Activated CD8-positive, alpha-beta T cell treated with anti-CD3 and anti-CD28 coated beads for 36 hours (primary cell): ENCODE measurements at places on chromosomes 12 and 14. TPM values are rescaled to one million over a fixed set of nuclear protein-coding genes. Genes with fewer than 3 reads are reported as not detected.

- no peak for DNase-seq
These were observed 345.0 kb downstream of the FOXG1 start for GRCh38 chr14:29111554-29111953.

DNA sequence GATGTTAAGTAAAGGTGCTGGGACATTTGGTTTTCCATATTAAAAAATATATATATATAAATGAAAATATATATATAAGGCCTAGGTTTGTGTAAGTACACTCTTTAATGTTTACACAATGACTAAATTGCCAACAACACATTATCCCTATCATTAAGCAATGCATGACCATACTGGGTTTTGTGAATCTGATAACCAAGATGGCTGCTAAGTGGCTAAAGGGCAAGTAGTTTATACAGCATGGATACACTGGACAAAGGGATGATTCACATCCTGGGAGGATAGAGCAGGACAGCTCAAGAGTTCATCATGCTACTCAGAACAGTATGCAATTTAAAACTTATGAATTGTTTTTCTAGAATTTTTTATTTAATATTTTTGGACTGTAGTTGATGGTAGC lies 89.3 kb downstream of the FIGNL2 start:
- no peak for DNase-seq

GRCh38 chr12:122872815-122873361 lies 23.0 kb downstream of the VPS37B start:
- no peak for DNase-seq

UNC79 gene
- 0.04 TPM for total RNA-seq

GRCh38 chr14:69468949-69469348 lies 15.6 kb upstream of the PLEKHD1 start:
- DNase-seq: no peak

- no peak for DNase-seq
These were observed 112.3 kb downstream of the ZFP36L1 start for GRCh38 chr14:68680541-68681051.

DNA sequence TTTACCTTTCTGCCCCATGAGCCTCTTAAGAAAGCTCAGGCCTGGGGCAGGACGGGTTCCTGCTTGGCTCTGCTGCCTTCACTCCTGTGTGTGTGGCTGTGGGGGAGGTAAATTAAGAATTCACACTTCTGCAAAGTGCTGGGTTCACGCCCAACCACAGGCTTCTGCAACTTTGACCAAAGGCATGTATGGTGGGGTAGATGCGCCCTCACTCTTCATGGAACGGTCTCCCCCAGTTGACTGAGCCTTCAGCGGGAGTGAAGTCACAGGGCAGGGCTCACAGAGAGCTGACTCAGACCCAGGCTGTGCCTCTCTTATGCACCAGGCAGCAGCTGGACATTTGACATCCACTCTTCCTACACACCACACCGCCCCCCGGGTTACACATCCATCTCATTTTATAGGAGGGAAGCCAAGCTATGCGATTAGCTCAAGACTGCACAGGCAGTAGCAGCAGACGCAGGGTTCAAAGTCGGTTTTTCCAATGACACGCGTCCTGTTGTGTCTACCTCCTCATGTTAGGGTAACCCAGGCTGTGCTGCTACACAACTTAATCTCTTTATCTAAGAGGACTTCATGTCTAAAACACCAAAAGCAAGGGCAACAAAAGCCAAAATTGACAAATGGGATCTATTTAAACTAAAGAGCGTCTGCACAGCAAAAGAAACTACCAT lies 15.4 kb upstream of the BCL11B start:
- peak; percentile 60 for DNase-seq

DNA sequence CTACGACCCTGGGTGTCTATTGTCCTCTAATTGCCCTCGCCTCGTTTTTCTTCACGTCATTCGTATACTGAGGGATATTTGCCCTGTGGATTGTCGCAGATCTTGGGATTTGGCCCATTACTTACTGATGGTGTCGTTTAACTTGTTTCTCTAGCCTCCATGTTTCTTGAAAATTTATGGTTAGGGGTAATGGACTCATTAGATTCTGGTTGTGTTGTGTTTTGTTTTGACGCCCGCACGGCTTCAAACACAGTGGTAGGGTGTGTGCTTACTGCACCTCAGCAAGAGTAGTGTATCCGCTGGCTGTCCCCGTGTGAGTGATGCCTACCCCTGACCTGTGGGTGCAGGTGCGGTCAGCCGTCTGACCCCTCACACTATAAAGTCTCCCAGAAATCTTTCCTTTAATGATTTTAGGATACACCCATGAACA lies 874 bp upstream of the RNU6-8 start:
- DNase-seq: peak; percentile 39

- DNase-seq: no peak
These were observed 305.0 kb downstream of the NELL2 start for GRCh38 chr12:44571006-44571550.

DNA sequence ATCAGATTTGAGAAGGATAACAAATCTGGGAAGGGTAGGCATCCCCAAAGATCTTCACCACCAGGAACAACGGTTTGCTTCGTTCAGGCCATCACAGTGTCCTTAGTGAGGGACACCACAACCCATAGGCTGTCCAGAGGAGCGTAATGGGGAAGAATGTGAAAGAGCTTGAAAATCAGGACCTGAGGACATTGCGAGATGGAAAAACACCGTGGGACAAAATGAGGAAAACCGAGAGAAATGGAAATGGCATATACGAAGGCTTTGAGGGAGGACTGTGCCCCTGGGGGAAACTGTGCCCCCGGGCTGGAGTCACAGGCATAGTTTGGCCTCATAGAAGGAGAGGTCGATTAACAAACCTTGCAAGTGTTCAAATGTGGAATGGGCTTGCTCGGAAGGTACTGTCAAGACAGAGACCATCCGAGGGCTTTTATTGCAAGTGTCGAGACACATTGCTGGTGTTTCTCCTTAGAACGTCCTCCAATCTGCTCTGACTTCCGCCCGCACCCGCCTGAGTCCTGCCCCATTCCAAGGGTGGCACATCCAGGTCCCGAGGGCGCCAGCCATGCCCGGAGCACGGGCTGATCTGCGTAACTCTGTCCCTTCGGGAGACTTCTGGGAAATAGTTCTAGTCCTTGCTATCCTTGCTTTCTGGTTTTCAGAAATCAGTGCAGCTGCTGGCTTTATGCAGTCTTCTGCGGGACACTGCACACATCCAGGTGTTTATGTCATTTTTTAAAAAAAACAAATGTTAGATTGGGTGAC lies 885 bp upstream of the PALS1 start:
- peak; percentile 34 for DNase-seq

GRCh38 chr12:53133722-53134121 lies 30.4 kb downstream of the SOAT2 start:
- DNase-seq: no peak

GRCh38 chr14:35229792-35230089 lies 62.4 kb upstream of the PSMA6 start:
- DNase-seq: no peak

DNA sequence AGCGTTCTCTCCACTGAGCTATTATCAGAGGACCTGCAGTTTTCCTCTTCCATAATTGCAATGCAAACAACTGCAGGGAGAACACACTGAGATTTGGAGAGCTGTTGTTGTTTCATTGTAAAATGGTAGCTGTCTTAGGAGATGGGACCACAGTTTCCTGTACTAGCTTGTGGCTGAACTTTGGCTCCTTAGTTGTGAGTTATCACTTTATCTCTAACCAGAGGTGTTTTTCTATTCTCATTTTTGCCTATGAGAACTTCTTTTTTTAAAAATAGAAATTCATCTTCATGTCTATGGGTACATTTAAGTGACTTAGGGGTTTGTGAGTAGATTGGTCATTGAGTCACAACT lies 216.5 kb downstream of the SLC38A4 start:
- DNase-seq: peak; percentile 8

DNA sequence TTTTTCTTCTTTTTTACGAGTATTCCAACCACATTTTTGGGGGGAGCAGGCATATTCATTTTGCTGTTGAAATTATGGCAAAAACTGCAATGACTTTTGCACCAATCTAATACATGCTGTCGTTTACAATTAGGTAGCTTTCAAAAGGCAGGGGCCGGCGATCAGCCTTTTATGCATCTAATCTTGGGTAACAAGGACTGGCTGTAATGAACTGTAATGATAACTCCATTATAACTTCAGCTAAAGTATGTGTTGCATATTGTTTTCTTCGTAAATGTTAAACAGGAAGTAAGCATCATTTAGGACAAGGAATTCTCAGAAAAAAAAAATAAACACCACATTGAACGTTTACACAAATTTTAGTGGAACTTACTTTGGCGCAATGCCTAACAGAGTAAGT lies 30.3 kb upstream of the KLRF1 start:
- no peak for DNase-seq

NEDD1 gene
- total RNA-seq: 49.5 TPM

- DNase-seq: no peak
These were observed 205.3 kb upstream of the NAV3 start for GRCh38 chr12:77625441-77625840.

GRCh38 chr14:85088192-85088591 lies 441.8 kb upstream of the FLRT2 start:
- no peak for DNase-seq
